Stimulated activated naive CD8-positive, alpha-beta T cell treated with anti-CD3 and anti-CD28 coated beads, Interleukin-15, Interleukin-2, amounts not matched to agents 100 U/mL and 50 U/mL, for 24 hours (primary cell): ENCODE measurements at places on chromosomes 13 and 19.

GRCh38 chr19:23774524-23774971, 15.9 kb upstream of the ZNF681 start:
- DNase-seq = no peak

- DNase-seq = no peak
Observed at GRCh38 chr19:18762125-18763023, 28.7 kb downstream of the COMP start.

DNA sequence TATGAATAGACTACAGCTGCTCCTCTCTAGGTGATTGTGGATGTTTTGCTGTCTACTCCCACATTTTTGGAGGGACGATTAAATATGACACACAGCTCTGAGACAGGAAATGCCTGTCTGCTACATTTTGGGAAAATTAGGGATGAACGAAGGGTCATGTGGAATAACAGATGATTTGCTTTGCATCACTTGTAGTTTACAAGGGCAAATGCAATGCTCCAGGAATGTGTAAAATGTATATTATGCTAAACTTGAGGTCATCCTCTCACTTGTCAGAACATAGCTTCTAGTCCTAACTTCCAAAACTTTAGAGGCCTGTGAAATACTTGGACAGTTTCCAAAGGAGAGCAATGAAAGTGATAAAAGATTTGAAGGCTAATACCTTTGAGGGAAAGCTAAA, 284.2 kb upstream of the DACH1 start:
- no peak for DNase-seq

- no peak for DNase-seq
Observed at GRCh38 chr13:99800951-99801350, 170.6 kb downstream of the ZIC5 start.

GRCh38 chr19:35125749-35126623, 8.9 kb downstream of the LGI4 start:
- DNase-seq = no peak

DNA sequence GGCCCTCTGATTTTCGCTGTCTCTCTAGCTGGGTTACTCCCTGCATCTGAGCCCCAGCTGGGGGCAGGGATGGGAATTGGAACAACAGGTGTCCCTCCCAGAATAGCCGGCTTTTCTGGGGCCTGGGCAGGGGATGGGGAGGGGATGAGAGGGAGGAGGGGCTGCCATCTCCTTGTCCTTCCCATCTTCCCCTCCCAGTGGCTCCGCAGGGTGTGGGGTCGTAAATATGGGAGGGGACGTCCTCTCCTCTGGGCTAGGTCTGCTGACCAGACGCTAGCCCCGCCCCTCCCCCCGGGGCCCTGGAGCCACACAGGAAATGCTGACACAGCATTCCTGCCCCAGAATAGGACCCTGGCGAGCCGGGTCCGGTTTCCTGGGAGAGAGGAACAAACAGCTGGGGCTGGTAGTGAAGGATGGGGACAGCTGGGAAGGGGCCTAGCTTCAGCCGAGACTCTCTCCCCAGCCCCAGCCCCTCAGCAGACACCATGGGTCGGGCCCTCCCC, 1.1 kb downstream of the RYR1 start:
- no peak for DNase-seq
